Muscle of back (tissue), 13 donors: ENCODE measurements at places on chromosomes 12 and 14.

DNA sequence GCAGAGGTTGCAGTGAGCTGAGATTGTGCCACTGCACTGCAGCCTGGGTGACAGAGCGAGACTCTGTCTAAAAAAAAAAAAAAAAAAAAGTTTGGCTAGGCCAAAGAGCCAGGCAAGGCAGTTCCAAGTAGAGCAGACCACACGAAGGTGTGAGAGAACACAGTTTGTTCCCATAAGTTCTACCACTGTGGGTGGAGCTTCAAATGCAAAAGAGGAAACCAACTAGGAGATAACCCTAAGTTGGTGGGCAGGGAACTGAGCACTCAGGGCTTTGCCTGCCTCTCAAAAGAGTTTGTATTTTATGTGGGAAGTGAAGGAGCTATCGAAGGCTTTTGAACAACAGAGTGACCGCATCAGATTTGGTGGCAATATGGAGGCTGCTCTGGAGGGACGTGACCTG lies 15.1 kb downstream of the SOCS2 start:
- DNase-seq = no peak

DNA sequence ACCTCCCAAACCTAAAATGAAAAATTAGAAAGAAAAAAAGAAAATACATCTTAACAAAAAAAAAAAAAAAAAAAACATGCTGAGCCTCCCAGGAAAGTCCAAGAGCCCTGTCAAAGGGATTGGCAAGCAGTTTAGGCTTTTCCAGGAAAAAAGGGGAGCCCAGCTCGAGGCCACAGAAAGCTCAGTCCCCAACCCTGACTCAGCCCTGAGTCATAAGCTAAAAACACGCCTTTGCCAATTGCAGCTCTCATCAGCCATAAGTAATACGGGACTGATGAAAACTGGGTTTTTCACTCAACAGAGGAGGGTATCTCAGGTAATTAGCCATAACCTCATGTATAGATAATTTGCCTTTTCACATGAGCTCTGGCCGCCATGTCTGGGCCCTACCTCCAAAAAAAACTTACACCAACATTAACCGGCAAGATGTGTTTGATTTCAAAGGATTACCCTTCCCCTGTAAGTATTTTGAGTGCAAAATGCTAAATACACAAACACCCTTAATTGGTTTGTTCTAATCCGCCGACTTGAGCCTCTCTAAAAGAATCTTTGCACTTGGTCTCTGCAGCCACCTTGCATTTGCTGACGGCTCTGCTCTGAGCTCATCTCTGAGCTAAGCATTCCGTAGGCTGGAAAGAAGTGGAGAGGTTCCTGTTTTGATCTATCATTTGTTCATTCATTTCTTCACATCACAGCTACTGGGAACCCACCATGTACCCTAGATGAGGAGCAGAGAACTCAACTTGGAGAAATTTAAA lies 319.2 kb downstream of the BCL11B start:
- no peak for DNase-seq

- DNase-seq = no peak
These were observed 152.8 kb upstream of the MAX start for GRCh38 chr14:65255029-65255545.

DNA sequence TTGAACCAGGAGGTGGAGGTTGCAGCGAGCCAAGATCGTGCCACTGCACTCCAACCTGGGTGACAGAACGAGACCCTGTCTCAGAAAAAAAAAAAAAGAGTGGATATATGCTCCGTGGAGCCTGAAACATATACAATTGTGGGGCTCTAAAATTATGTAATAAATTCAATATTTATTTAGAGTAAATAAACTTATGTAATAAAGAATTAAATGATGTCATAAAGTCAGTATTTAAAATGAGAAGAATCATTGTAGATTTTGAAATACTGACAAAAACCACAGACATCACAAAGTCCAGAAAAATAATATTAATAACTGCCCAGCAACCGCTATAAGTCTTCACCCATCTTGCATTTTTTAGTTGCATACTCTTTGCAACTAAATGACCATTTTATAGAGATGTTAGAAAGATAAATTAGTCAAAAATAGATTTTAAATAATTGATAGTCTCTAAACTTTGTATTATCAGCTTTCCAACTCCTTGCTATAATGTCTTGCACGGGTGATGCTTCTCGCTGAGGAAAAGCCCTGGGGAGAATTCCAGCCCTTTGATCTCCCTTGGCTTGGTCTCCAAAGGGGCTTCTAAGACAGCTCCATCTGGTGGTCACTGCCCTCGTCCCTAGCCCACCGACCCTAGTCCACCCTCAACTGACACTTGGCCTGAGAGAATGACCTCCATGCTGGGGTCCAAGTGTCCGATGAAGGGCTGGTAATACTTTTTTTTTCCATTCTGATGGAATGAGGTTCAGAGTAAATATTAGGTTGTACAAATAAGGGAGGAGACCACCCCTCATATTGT lies 7.9 kb upstream of the TMBIM6 start:
- DNase-seq = no peak

GRCh38 chr12:26055087-26055486 lies 69.8 kb downstream of the BHLHE41 start:
- no peak for DNase-seq

DNA sequence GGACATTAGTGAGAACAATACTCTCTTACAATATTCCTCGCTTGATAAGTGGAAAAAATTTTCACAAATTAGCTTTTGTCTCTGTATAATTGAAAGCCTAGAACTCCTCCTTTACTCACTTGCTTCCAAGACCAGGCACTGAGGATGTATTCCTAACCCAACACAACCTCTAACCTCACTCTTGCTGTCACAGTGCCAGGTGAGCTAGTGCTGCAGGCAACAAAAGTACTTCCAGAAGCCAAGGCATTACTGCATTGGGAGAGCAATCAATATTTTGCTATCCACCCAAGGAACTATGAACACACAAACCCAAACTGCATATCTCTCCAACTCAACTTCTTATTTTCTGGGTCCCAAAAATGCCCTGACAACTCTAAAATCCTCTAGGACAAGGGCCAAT lies 1081.0 kb downstream of the VRK1 start:
- DNase-seq = no peak

GRCh38 chr14:43900173-43900655 lies 606.9 kb downstream of the FSCB start:
- DNase-seq = no peak

DNA sequence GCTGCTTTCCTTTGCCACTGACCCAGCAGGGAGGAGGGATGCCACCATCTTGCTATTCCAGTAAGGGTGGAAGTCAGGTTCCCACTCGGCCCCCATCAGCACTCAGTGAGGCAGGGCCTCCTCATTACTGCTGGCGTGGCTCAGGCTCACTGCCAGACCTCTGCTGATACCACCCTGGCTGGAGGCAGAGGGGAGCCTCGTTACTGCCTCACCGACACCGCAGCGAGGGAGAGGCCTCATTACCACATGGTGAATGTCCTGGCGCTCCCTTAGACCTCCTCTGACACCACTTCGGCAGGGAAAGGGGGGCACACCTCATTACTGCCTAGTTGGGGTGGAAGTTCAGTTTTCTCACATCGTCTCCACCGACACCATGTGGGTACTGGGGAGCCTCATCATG lies 354.1 kb downstream of the CACNA1C start:
- no peak for DNase-seq

DNA sequence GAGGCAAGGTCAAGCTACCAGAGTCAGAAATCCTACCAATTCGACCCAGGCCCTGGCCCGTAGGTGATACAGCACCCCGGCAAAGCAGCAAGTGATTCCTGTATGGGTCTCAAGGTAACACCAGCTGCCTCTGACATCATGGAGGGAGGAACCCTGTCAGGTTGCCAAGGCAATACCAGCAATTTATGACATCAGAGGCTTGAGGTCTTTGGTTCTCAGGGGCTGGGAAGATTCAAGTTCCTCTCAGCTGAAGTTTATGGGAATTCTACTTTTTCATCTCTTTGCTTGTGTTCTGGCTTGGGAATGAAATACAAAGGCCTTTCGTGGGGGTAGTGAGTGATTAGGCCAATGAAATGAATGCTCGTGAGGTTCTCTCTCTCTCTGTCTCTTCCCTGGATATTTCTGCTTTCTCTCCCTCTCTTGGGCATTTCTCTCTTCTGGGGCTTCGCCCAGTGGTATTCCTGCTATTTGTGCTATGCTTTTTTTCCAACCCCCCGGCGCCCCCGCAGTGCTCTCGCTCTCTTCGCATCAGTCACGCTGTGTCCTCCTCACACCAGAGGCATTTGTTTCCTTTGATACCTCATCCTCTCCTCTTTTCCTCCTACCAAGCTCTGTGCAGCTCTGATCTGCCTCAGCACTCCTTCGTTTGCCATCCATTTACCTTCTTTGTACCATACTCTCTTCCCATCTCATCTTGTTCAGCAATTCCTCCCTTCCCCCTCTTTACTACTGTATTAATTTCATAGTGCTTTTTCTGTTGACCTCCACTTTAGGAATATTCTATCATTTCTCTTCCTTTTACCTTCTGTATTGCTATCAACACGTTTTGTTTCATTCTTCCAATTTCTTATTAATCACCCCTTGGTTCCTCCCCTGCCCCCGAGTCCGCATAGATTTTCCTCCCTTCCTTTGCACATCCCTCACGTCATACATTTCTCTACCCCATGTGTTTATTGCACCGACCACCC lies 2.9 kb downstream of the ZFHX2 start:
- peak; percentile 22 for DNase-seq

- DNase-seq = no peak
These were observed 106.9 kb upstream of the HIF1A start for GRCh38 chr14:61588419-61588901.

- no peak for DNase-seq
These were observed 163.9 kb upstream of the FRMD6 start for GRCh38 chr14:51487848-51488247.

DNA sequence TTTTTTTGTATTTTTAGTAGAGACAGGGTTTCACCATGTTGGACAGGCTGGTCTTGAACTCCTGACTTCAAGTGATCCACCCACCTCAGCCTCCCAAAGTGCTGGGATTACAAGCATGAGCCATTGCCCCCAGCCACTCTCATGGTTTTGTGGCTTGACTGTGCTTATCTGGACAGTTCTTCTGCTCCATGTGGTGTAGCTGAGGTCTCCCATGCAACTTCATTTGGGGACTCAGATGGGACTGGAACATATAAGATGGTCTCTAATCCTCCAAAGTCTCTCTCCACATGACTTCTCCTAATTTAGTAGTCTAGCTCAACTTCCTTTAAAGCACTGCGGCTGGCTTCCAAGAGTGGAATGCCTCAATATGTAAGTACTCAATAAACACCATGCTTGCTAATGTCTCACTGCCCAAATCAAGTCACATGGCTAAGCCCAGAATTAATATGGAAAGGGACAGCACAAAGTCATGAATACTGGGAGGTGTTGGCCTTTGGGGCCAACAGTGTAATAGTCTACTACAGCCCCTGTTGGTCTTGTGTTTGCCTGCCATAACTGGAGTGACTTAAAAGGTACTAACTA lies 7.4 kb downstream of the INHBC start:
- DNase-seq = no peak

- no peak for DNase-seq
These were observed 16.0 kb downstream of the FOS start for GRCh38 chr14:75294649-75295033.

- no peak for DNase-seq
These were observed 88.0 kb downstream of the EPS8 start for GRCh38 chr12:15701206-15701605.

DNA sequence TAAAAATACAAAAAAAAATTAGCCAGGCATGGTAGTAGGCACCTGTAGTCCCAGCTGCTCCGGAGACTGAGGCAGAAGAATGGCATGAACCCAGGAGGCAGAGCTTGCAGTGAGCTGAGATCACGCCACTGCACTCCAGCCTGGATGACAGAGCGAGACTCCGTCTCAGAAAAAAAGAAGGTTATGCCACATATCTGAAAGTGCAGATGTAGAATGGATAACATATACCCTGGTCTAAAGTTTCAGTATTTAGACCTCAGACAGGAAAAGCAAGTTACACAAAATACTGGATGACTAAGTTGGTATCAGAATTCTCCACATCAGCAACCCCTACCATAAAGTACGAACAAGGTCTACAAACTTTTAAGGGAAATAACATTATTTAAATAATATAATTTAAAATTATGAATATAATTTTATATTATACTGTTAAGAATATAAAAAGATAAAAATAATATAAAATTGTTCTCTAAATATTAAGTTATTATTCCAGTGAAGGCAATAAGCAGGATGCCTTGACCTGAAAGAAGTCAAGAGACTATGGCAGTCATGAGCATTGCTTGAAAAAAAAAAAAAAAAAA lies 169.9 kb downstream of the CRADD start:
- no peak for DNase-seq

GRCh38 chr12:46367351-46368029 lies 5.1 kb downstream of the SLC38A2 start:
- no peak for DNase-seq

DNA sequence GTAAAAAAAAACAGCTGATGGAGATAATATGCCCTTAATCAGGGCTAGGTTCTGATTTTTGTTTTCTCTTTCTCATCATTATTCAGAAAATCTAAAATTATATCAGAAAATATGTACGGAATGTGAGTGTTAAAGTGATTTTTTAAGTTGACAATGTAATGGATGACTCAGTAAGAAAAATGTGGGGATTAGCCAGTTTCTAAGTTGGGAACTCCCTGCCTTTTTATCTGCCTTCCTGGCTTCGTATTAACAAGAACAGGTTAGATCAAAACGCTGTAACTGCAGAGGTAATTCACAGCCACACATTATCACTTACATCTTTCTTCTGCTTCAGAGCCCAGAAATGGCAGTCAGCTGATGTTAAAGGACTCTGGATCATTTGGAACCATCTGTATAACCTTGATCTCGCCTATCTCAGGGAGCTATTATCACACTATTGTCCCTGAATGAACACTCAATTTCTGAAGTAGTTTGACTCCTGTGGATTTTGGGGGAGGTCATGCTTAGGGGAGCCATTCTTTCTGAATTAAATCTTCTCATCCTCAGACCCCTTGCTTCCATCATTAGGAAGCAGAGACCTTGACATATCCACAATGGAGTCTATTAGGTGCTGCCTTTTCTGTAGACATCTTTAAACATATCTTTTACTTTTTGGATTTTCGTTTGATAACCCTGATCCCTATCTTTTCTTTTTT lies 135.7 kb upstream of the SLC16A7 start:
- DNase-seq = no peak

DNA sequence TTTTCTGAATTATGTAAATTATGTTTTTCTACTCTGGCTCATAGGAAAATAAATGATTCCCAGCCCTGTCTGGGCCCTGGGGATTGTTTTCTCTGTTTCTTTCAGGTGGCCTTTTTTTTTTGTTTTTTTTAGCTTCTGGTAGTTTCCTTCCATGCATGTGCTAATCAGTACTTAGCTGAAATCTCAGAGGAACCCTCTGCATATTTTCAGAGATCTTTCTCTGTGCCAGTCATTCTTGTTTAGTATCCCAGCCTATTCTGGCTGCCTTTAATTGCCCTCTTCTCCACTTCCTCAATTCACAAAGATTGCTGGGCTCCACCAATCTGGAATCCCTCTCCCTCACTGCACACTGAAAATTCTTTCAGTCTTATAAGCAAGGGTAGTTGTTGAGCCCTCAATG lies 46.9 kb downstream of the CNOT2 start:
- DNase-seq = no peak

DNA sequence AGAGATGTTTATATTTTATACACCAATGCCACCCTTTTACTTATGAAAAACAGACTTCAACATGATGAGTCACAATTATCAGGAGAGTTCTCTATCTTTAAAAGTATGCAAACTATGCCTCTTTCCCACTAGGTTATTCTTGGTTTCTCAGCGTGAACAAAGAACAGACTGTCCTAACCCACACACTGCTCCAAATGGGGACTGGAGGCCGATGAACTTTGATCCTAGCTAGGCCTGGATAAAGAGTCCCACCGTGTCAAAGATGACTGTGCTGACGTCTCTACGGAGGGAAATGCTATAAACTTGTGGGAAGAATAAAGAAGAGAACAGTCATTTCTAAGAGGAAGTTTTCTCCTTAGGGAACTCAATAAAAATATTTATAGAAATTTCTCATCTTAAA lies 160.1 kb downstream of the EPS8 start:
- peak; percentile 84 for DNase-seq
